ENCODE measurements at places on chromosomes 16 and 17.

- DNase-seq, result no peak
Measured at GRCh38 chr16:89815639-89816348, 653 bp downstream of the FANCA start.

DNA sequence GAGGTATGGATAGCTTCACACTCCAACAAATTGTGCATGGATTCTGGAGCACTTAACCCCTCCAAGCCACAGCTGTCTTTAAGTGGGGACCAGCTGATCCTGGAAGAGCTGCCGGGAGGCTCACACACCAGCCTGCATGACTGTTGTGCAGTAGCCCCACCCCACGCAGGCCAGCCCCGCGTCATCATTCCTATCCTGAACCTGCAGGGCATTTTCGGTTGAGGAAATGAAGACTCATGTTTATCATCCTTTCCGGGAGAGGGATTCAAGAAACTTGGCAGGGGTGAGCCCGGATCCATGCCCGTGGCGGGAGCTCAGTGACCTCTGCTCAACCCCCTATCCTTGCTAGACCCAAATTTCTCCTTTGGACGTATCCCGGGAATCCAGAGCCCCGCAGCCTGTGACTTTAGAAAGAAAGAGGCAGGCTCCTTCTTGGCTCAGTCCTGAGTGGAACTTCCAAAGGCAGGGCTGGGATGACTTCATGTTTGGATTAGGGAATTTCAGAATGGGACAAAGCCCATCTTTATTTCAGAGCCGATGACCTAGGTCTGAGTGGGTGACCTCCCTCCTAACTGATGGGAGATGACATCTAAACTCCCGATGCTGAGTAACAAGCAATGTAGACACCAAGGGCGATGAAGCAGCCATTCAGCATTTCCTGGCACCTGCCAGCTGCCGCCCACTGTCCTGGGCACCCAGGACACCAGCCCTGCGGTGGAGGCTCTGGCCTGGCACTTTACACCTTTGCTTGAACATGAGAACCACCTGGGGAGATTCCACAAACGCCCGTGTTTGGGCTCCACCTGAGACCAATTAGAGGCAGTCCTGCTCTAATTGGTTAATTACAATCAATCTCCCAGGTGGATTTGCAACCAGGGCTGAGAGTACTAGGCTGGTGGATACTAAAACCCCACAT is 43.3 kb upstream of the CMIP start:
- DNase-seq, result no peak

- DNase-seq, result no peak
Measured at GRCh38 chr16:35685085-35685484, 2225.7 kb downstream of the TP53TG3F start.

DNA sequence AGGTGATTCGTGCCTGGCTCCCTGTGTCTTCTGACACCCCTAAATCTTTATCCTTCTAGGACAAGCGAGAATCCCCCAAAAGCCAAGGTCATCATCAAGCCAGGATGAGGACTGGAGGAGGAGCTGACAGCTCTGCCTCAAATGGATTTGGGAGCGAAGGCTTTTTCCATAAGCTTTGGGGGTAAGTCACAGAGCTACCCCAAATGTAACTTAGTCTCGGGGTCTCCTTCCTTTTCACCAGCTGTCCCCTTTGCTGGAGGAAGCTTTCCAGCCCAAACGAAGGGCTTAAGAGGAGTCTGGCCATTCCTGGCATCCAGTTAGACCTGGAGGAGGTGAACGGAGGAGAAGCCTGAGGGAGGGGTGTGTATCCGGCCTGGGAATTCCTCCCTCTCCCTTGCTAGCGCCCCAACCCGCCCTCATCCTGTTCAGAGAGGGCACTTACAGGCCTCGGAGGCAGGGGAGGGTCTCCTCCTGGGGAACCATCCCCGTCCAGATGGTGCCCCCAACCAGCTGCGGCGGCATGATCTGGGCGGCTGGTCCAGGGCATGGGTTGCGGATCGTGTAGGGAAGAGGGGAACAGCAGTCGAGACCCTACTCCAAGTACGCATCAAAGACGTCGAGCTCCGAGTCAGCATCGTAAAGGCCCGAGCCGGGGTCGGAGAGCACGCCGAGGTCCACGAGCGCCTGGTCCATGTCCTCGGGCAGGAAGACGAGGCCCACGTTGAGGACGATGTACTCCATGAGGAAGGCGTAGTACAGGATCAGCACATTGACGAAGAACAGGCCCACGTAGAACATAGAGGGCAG is 938 bp downstream of the DEXI start:
- no peak for DNase-seq

All from activated naive CD4-positive, alpha-beta T cell treated with Interleukin-2 at 50 U/mL for 16 hours (primary cell).